ENCODE measurements at places on chromosomes 3 and 15.
A peak's percentile ranks its signal among the peaks of the same experiment; 100 is the strongest.

DNA sequence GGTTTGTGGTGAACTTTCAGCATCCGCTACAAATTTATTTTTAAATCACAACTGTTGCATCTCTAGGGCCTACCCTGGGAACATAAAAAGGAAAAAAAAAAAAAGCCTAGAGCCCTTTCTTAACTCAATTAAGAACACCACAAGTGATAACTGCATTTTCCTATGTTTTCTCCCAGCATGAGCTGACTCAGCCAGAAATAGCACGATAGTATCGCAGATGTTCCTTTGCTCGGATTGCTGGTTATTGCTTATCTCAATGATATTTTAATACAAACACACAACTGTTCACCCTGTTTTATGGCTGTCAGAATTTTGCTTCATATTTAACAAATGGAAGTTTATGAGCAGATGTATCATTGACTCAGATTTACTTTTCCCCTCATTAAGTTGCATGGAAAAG is 251.8 kb upstream of the SUCLG2 start:
- H3K36me3 ChIP-seq = no peaks in the 10 kb centered on the region
- no peak overlapping the region for H3K27ac ChIP-seq
- H3K4me1 ChIP-seq = peaks cover 16% of the 10 kb centered on the region
- H3K4me3 ChIP-seq = no peak overlapping the region
- DNase-seq = no peak

- DNase-seq = no peak
- H3K4me3 ChIP-seq = no peak overlapping the region
- no peaks in the 10 kb centered on the region for H3K36me3 ChIP-seq
- no peaks in the 10 kb centered on the region for H3K4me1 ChIP-seq
- H3K27ac ChIP-seq = no peak overlapping the region
- peaks cover 9% of the 10 kb centered on the region for H3K27me3 ChIP-seq
Observed at GRCh38 chr15:76327191-76328105, 9.1 kb upstream of the ISL2 start.

DNA sequence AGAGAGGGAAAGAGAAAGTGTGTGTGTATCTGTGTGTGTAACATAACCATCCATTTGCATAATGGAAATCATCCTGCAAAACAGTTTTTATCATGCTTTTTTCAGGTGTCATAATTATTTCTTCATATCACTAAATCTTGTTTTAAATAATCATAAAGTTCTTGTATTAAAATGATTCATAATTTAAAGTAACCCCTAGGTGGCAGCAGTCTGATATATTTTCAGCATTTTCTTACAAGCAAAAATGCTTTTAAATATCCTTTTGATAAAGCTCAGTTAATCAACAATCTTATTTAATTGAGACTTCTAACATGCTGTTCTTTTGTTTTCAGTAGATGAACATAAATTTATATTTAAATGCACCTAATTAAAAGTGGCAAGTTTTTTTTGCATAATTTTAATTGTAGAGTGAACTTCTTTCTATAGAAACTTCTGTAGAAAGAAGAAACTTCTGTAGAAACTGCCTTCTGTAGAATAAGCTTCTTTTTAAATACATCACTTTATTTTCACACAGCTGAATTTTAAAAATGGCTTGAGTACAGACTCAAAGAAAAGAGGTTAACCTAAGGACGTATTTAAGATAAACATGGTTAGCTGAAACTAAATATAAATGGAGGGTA is 72.5 kb downstream of the OPA1 start:
- H3K27me3 ChIP-seq = no peaks in the 10 kb centered on the region
- no peak for DNase-seq
- H3K27ac ChIP-seq = no peak overlapping the region

GRCh38 chr3:151278230-151278629 is at the start of gene P2RY14:
TSS of gene P2RY14 (minus strand) at chr3:151278542. CDS start at chr3:151214316, 64,226 bp downstream.
- H3K4me3 ChIP-seq = no peak within 1 kb of the TSS
- H3K27me3 ChIP-seq = no peaks in the 10 kb centered on the region
- no peak within 1 kb of the TSS for H3K27ac ChIP-seq
- H3K36me3 ChIP-seq = no peaks in the 10 kb centered on the region

GRCh38 chr3:155554777-155555451 is 190.0 kb downstream of the PLCH1 start:
- H3K4me1 ChIP-seq = peaks cover 5% of the 10 kb centered on the region
- no peak overlapping the region for H3K4me3 ChIP-seq
- H3K36me3 ChIP-seq = no peaks in the 10 kb centered on the region
- no peak for DNase-seq

DNA sequence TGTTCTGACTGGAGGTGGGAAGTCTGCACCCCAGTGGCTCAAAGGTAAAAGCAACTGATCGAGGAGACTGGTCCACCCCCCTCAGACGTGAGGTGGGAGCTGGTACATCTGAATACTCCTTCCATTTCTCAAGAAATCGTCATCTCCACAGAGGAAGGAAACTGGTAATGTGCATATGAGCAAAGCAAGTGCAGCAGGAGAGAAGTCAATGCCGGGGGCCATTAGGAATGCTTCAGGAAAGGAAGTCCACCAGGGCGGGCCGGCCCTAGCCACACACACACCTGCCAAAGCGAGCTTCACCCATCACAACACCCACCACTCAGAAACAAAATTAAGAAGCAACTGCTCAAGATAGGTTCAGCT is 8.5 kb downstream of the TBC1D2B start:
- H3K27me3 ChIP-seq = no peaks in the 10 kb centered on the region
- H3K36me3 ChIP-seq = no peaks in the 10 kb centered on the region
- H3K4me3 ChIP-seq = peak overlapping the region; percentile 56

DNA sequence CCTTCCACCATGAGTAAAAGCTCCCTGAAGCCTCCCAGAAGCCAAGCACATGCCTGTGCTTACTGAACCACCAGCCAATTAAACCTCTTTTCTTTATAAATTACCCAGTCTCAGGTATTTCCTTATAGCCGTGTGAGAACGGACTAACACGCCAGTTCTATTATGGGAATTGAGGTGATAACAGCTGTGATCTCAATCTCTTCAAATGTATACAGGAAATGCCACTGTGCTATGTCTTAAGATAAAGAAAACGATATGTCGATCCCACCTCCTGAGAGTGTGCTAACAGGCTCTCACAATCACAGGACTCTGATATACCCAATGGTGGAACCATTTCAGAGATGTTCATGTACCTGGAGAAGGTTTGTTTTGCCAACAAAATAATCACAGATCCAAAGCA is 26.2 kb downstream of the CHSY1 start:
- H3K4me1 ChIP-seq = peaks cover 8% of the 10 kb centered on the region
- H3K27ac ChIP-seq = no peak overlapping the region
- no peaks in the 10 kb centered on the region for H3K27me3 ChIP-seq
- no peak overlapping the region for H3K4me3 ChIP-seq
- DNase-seq = no peak
- no peaks in the 10 kb centered on the region for H3K36me3 ChIP-seq
